CMK (cell line): ENCODE measurements at places on chromosomes 1 and 21.
A peak's percentile ranks its signal among the peaks of the same experiment; 100 is the strongest.

- DNase-seq = no peak
Measured at GRCh38 chr1:219537223-219537631, 75.7 kb downstream of the ZC3H11B start.

- DNase-seq = no peak
Measured at GRCh38 chr21:17370916-17371315, 141.9 kb upstream of the CXADR start.

DNA sequence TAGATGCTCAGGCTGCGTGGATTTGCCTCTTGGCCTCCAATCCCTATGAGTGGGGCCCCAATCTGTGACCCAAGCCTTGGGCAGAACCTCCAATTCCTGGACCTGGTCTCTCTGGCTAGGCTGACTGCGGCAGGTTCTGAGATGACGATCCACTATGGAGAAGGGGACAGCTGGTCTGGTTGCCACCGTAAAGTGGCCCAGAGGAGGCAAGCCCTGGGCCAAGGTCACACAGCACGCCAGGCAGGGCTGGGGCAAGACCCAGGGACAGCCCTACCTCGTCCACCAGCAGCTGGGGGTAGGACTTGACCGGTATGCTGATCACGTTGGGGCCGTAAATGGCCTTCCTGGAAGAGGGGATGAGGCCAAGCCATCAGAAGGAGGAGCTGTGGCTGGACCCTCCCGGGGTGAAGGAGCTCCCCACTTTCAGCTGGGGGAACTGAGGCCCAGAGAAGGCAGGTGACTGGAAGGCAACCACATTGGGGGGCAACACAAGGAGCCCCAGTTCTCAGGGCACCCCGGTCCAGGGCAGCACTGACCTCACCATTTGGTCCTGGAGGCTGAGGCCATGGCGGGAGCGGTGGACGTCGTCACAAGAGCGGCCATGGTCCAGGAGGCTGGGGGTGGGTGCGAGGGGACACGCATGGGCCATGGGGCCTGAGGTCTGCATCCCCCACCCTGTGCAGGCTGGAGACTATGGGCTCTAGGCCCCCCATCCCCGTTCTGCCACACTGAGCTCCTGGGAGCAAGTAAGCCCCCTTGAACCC lies 9.8 kb downstream of the ATP13A2 start:
- no peak for DNase-seq

GRCh38 chr1:117904485-117904884 lies 24.9 kb downstream of the GDAP2 start:
- DNase-seq = no peak

GRCh38 chr1:20126041-20126805 lies 6.9 kb upstream of the PLA2G2D start:
- no peak for DNase-seq

DNA sequence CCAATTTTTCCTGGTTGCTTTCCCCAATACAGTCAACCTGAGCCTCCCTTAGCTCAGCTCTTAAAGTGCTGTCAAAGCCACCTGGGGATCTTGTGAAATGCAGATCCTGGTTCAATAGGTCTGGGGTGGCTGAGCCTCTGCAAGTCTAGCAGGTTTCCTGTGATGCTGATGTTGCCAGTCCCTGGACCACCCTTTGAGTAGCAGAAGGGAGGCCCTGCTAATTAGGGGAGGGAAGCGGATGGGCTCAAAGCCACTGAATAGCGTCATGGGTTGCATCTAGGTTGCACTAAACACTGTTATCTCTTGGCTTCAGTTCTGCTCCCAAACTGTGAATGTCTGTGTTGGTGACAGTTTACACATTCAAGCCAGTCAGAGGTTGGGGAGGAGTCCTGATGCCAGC lies 127.2 kb downstream of the KAZN start:
- DNase-seq = no peak

DNA sequence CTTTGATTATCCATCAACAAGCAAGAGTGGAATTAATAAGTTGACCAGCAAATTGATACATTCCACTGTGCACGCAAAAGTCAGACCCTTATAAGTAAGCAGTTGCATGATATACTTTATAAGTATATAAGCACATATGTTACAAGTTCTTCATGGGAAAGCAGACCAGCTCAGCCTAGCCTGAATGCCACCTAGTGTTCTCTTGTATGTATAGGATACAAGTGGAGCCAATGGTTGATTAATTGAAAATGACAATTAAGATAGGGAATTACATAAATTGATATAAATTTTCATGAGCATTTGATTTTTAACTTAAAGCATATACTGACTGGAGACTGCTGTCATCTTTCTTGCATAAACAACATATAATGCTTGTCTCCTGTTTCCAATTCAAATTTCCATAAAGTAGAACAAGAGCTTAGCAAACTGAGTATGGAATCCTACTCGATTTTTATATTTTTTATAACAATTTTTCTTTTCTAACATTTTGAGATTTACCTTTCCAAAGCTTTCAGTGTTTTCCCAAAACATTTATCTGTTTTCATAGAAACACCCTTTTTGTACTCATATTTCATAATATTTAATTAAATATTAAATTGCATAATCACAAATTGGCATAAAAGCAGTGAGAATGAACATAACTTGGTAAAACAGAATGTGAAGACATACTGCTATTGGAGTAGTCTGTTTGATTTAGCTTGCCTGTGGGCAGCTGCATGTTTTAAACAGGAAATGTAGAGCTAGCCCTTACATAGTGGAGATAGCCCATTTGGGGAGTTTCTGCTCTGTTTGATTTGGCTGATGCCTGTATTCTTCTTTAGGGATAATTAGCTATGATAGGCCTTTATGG lies 62.8 kb downstream of the MAGI3 start:
- peak; percentile 5 for DNase-seq

DNA sequence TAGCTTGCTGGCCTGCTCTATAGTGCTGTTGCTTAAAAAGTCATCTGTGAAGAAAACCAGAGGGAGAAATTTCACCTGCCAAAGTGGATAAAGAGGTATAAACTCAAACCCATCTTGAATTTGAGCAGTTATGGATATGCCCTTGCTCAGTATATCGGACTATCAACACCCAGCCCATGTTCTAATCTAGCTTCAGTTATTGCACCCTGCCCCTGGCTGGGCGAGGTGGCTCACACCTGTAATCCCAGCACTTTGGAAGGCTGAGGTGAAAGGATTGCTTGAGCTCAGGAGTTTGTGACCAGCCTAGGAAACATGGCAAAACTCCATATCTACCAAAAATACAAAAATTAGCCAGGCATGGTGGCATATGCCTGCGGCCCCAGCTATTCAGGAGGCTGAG lies 13.3 kb downstream of the LIX1L start:
- DNase-seq = no peak

GRCh38 chr1:75067975-75068374 lies 66.2 kb upstream of the LHX8 start:
- DNase-seq = no peak

DNA sequence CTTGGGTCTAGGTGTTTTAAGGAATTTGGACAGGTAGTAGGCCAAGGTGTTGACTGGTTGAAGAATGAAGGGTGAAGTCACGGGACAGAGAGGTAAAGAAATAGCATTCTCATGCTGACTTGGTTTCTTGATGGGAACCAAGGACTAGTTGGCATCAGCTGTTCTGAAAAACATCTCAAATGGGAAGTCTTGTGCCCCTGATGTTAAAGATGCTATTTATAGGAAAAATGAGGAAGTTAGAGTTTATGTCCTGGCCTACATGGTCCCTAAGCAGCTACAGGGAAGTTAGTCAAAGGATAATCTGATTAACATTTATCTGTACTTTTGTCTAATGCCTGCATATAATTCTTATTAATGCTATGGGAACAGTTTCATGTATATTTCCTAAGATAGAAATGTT lies 262.4 kb downstream of the HHIPL2 start:
- DNase-seq = no peak

DNA sequence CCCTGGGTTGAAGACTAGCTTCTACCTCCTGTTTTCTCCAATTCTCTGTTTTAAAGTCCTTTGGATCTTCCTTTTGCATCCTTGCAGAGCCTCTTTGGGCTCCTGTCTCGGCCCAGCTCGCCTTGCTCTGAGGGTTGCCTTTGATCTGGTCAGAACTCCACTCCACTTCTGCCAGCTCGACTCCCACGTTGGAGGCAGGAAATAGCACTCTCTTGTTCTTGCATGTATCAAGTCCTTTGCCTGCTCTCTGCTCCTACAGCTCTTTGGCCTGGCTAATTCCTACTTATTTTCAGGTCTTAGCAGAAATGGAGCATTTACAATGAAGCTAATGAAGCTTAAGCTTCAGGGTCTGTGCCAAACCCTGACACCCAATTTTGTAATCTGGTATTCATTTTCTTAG lies 21.1 kb upstream of the B3GALNT2 start:
- DNase-seq = no peak

DNA sequence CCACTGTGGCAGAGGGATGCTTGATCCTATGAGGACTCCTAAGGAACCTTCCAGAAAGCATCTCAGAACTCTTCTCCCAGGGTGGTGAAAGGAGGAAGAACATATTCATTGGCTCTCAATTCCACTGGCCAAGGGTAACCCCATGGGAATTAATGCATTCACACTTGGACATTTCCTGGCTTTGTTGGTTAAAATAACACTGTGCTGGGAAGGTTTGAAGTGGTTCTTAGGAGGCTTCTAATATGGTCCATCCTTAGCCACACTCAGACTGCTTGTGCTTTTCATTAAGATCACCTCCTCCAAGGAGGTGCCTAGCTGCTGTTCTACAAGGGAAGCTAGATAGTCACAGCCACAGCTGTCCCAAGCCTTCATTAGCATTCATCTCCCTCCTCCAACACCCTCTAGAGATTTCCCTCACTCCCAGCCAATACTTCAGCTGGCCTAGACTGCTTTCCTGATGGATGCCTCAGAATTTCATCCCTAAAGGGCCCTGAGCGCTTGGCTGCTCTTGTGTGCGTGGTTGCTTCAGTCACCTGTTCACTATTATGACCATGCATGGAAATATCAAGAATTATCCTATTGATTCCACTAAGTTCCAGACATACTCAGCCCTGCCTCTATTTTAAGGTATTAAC lies 544.4 kb downstream of the PLPP3 start:
- DNase-seq = no peak

DNA sequence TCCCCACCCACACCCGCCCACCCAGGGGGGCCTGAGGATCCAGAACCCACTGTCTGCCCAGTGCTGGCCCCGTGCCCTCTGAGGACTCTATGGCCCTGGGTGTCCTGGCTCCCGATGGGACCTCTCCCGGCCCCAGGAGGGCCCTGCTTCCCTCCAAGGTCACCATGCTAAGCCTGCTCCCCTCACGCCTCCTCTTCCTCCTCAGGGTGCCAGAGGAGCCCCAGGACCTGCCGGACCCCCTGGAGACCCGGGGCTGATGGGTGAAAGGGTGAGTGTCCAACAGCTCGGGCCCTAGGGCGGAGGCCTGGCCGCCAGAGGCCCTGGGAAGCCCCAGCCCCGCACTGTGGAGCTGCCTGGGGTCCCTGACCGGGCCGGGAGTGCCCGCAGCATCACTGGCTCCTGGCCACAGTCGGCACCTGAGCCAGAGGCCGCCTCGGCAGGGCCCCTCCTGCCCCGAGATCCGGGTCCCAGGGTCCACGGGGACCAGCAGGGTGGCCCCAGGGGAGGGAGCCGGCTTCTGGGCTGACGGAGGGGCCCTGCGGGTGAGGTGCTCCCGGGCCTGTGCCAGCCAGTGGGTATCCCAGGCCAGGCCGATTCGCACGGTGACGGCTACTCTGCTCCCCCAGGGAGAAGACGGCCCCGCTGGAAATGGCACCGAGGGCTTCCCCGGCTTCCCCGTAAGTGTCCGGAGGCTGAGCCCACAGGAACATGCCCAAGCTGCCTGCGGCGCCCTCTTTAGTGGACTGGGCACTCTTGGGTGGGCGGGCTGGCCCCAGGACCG lies 16.1 kb downstream of the COL6A1 start:
- no peak for DNase-seq

DNA sequence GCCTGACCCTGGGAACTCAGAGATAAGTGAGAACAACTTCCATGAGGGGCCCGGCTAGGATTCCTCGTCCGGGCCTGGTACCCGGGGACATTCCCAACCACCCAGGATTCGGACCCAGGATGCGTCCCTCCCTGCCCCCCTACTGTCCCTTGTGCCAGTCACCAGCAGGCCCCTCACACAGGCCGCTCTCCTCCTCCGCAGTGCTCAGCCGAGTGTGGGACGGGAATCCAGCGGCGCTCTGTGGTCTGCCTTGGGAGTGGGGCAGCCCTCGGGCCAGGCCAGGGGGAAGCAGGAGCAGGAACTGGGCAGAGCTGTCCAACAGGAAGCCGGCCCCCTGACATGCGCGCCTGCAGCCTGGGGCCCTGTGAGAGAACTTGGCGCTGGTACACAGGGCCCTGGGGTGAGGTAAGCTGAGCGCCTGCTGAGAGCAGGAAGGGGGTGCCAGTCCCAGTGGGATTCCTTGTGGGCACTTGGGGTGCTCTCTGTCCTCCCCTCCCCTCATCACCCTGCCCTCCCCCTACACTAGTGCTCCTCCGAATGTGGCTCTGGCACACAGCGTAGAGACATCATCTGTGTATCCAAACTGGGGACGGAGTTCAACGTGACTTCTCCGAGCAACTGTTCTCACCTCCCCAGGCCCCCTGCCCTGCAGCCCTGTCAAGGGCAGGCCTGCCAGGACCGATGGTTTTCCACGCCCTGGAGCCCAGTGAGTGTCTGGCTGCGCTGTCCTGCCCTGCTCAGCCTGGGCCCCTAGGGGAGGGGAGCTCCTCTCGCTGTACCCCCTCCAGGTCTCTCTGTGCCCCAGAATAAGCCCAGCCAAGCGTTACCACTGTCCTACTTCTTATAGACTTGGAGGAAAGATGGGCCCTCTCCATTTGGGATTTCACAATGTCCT lies 9.8 kb downstream of the ADAMTSL4 start:
- DNase-seq = peak; percentile 55

DNA sequence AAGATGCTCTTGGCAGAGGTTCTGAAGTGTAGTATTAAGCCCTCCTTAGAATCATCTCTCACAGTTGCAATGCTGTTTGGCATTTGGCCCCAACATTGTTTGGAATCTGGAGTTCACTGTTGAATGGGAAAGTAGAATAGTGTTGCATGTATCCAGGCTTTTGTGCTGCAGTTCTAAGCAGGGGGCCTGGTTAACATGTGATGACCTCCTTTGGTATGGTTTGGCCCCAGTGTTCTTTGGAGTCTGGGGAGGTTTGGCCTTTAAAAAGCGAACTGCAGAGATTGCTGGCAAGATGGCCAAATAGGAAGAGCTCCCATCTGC lies 61.8 kb upstream of the PLD5 start:
- DNase-seq = no peak

DNA sequence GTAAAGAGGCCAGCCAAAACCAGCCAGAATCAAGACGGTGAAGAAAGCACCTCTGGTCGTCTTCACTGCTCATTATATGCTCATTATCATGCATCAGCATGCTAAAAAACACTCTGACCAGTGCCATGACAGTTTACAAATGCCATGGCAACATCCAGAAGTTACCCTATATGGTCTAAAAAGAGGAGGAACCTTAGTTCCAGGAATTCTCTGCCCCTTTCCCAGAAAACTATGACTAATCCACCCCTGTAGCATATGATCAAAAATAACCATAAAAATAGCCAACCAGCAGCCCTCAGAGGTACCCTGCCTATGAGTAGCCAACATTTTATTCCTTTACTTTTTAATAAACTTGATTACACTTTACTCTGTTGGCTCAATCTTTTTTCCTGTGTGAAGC lies 34.2 kb upstream of the PBX1 start:
- peak; percentile 35 for DNase-seq

DNA sequence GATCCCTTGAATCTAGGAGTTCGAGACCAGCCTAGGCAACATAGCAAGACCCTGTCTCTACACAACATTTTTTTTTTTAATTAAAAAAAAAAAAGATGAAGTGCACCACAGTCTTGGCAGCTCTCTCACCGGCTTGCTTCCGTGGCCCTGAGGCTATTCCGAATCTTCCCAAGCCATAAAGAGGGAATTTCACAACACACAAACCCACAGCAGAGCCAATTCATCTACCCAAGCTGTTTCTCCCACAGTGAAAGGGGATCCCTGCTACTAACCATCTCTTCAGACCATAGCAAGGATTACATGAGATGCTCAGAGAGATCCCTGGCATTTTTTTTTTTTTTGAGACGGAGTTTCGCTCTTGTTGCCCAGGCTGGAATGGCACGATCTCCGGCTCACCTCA lies 8.3 kb upstream of the CHD5 start:
- DNase-seq = no peak
